ENCODE measurements at places on chromosomes 5 and 9.

DNA sequence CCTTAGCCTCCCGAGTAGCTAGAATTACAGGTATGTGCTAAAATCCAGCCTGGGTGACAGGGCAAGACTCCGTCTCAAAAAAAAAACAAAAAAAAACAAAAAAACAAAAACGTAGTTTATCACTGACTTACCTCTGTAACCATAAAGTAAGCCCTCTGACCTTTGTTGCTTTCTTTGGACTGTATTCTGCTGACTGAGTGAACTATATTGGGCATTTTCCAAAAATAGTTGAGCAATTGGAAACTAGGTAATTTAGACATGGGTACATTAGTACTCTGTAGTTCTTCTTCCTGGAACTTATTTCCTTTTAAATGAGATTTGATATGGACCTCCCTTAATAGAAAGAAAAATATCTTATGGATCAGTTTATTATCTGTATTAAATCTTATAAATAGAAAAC lies 66.6 kb downstream of the ANKHD1 start:
- no peak for DNase-seq

DNA sequence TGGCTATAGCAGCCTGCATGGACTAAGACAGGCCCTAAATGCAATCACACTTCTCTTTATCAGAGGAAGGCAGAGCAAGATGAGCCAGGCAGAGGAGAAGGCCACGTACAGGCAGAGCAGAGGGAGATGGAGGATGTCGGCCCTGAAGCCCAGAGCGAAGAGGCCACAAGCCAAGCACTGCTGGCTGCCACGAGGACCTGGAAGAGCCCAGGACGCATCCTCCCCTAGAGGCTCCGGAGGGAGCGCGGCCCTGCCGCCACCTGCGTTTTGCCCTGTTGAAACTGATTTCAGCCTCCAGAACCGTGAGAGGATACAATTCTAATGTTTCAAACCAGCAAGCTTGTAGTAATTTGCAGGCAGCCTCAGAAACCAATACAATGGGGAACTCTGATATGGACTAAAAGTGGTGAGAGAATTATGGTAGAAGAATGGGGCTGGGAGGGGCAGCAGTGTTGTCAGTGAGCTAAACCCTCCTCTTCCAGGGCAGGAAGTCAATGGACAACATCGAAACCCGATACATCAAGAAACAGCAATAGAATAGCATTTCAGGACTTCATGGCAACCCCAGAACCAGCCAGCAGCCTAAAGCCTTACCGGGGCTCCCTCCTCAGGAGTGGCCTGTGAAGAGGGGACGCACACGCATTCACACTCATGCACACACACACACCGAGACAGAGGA lies 32.6 kb downstream of the ADAMTS2 start:
- DNase-seq: no peak

- no peak for DNase-seq
These were observed 440.6 kb upstream of the IZUMO3 start for GRCh38 chr9:24986331-24986730.

DNA sequence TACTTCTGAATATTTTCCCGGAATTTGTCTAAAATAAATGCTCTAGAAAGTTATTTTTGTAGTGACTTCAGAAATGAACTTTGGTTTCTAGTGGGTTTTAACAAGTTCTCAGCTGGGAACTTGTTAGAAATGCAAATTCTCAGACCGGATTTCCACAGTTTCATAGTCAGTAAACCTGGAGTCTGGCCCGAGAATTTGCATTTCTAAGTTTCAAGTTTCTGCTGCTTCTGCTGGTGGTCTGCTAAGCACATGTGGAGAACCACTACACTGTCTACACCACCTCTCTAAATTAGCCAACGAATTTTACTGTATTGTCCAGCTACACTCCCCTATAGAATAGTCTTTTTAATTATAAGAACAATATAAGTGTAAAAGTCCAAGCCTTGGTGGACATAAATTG lies 208.0 kb downstream of the CHSY3 start:
- no peak for DNase-seq

DNA sequence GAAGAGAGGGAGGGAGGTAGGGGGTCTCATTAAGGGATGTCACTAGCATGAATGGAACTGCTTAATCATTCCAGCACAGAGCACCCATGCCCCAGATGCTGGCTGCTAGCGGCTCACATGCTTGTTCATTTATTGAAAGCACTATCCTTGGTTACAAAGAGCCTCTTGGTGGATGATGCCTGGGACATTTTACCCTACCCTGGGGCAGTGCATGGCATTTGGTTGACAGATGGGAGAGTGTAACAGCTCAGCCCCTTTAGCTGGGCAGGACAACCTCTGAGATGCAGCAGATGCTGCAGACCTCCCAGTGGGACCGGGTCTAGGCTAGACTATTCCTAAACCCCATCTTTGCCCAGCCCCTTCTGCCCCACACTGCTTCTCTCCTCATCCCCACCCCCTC lies 46.9 kb upstream of the TCERG1 start:
- DNase-seq: peak; percentile 87

GRCh38 chr5:115321309-115321708 lies 24.9 kb upstream of the CCDC112 start:
- no peak for DNase-seq

DNA sequence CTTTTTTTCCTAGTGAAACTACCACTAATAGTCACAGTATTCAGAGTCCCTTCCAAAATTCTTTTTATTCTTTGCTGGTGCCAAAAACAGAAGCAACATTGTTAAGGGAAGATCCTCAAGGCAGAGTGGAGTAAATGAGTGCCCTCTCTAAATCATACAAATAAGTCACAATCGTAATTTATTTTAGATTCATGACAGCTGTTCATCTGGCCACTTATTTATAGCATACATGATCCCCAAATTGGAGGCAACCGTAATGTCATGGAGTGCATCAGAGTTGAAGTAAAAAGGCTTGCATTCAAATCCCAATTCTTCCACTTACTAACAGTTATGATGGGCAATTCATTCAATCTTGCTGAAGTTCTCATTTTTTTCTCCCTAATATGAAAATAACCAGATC lies 33.4 kb downstream of the POLK start:
- no peak for DNase-seq

DNA sequence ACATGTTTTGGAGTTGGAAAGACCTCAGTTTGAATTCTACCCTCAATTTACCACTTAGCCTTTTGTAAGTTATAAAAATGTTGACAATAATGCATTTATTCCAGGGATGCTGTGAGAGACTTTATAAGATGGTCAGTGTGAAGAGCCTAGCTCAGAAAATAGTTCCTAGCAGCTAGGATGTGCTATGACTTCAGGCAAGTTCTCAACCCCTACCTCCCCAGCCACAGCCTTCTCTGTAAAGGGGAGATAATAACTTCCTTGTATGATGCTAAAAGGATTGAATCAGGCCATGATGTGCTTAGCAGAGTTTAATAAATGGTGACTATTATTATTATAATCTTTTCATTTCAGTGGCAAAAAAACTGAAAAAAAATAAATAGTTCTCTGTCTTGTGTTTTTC lies 77.6 kb downstream of the ALDH1A1 start:
- no peak for DNase-seq

DNA sequence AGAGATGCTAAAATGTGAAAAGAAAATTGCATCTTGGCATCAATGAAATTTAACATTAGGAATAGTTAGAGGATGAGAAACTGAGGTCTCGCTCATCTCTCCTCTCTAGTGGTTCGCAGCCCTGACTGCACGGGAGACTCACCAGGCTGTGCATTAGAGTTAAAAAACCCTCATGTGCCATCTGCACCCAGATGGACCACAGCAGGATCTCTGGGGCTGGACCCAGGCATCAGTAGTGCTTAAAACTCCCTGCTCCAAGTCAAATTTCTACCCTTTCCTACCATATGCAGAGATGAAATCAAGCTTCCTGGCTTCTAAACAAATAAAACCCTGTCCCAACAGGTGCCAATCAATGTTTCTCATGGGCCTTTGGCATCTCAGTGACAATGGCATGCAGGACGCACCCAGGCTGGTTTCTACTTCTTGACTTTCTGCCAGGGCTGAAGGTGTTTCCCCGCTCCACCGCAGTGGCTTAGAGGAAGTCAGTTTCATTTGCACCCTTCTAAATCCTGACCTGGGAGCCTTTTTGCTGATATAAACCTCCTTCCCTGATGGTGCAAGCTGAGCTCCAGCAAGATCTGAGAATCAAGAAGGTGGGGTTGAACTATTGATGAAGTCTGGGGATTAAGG lies 132.6 kb downstream of the NSG2 start:
- no peak for DNase-seq

GRCh38 chr5:160451281-160451680 lies 29.6 kb downstream of the PTTG1 start:
- DNase-seq: no peak

DNA sequence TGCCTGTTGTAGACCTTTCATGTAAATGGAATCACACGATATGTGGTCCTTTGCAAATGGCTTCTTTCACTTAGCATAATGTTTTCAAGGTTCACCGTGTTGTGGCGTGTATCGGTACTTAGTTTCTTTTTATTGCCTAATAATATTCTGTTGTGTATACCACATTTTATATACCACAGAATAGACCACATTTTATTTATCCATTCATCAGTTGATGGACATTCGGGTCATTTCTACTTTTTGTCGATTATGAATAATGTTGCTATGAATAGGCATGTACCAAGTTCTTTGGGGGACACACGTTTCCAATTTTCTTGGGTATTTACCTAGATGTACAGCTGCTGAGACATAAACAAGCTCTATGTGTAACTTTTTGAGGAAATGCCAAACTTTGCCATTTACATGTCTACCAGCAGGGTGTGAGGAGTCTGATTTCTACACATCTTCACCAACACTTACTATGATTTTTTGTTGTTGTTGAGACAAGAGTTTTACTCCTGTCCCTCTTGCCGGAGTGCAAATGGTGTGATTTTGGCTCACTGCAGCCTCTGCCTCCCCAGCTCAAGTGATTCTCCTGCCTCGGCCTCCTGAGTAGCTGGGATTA lies 144.7 kb downstream of the RGS3 start:
- DNase-seq: no peak

DNA sequence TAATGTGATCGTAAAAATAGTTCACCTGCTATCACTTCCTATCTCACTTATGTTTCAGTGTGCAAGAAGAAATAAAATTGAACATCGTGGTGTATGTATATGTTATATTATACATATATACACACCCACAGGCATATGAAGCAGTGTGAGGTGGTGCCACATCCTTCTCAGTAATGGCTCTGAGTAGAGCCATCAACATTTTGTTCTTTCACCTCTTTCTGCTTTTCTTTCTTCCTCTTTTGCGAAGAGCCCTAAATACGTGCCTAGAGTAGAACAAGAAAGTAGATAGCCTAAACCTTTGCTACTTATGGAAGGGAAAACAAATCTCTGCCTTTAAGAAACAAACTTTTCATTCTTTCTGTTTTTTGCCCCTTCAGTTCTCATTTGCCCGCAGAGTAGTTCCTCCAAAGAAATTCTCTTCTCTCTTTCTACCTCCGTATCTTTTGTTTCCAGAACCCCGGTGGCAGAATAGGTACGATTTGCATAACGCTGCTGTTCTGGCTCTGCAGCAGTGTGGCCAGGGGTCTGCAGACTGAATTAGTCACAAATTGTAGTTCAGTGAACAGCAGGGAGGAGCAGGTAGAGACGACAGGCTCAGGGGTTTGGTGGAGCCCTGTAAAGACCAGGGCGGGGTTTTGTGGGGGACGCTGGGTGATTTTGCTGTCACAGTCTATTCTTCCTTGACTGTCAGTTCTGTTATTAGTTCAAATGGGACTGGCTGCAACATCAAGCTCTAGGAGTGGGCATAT lies 40.5 kb upstream of the PJA2 start:
- no peak for DNase-seq

DNA sequence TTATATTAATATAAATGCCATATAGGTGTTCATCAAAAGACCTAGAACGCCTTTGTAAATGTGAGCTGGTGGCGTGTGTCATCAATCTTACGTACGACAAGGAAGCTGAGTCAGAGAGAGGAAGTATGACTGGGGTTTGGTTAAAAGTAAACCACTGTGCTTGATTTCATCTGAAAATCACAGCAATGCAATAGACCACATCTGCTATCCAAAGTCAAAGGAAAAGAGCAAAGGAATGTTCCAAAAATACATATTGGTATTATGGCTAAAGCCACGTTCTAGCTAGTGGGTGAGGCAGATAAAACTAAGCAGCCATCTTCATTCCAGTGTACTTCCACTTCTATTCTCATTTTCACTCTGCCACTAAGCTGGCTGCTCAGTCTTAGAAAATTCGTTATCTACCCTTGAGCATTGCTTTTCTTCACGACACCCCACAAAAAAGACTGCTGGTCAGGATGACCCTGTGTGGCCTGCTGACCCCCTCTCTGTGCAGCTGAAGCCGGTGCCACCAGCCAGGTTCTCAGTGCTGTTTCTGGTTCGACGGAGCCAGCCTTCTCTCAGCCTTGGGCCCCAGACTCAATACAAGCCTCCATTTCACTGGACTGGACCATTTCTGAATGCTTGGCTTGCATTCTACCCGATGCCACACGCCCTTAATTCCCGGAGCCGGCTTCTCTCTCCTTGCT lies 23.8 kb downstream of the SHC3 start:
- no peak for DNase-seq

DNA sequence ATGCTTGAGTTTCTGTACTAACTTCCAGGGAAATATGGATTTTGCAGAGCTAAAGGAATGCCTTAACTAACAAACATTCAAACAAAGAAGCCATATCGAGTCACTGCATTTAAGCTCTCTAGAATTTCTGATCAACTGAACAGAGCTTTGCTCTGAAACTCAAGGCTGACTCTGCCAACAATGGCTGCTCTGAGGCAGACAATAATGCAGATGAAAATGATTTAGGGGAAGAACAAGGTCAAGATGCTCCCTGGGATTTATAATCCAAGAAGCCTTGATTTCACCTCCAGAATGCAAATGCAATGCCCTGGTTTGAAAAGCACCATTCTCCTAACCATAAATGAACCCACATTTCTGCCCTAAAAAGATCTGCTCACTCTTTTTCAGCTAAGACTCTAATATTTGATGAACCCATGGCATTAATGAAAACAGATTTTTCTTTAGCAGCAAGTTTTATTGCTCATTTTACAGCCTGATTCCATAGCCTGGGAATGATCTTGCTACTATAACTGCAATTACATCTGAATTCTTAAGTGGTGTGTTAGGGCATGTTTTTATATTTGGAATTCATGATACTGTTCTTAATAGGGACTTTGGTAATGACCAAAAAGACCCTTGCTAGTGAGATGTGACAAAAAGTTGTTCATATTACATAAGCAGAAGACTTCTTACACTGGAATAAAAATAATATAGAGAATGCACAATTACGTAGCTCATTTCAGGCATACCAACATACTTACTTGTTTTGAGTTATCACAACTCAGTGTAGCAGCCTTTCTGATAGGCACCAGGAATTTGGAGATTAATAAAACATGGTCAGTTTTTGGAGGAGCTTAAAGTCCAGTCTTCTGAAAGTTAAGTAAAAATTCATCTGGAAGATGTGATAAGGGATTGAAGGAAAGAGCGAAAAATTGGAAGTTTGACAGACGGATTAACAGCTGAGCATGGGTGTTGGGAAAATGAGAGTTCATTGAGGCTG lies 169.4 kb downstream of the TRPM3 start:
- no peak for DNase-seq

All from NCI-H524 (cell line).